Esophagus muscularis mucosa (tissue), 4 donors: ENCODE measurements at places on chromosomes 7 and 10. TPM values are rescaled to one million over a fixed set of nuclear protein-coding genes. Genes with fewer than 3 reads are reported as not detected.

DNA sequence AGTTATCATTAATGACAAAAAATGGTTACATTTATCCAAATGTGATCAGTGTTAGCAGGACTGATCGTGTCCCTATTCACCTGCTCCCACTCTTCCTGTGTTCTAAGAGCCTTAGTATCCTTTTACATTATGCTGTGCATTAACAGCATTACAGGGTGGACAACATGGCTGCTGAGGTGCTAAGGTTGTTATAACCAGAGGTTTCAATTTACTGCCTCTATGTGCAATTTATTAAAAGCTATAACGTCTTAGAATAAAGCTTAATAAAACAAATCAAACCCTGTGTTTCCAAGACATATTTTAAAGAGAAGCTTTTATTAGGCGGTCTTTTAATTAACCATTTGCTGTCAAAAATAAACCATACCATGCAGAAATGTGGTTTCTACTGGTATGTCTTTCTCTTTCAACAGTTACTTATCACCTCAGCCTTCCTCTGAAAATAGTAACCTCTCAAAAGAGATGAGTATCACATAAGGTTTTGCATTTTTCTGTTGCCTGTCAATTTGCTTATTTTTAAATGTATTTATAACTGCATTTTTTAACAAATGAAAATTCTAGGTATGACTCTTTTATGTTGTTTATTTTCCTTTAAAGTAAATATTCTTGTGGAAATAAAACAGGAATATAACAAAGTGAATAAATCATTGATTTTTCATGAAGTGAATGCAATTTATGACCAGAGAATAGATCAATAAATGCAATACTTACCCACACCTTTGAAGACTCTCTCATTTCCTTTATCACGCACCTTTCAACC is 849.8 kb upstream of the SORCS1 start:
- DNase-seq: no peak
- H3K27me3 ChIP-seq: no peaks in the 10 kb centered on the region
- H3K36me3 ChIP-seq: no peaks in the 10 kb centered on the region
- H3K27ac ChIP-seq: no peak overlapping the region

DNA sequence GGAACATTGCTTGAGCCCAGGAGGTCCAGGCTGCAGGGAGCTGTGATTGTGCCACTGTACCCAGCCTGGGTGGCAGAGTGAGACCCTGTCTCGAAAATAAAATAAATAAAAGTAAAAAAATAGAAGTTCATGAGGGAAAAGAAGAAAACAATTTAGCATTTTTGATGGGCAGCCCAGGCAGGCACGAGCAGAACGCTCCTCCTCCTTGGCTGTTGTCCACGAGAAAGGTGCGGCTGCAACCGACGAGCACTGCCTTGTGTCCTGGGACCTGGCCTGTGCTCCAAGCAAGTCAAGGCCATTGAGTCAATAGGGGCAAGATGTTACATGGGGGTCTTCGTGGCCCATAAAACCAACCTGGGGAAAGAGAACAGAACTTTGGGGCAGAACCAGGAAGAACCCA is 25.6 kb downstream of the EBF3 start:
- H3K36me3 ChIP-seq: no peaks in the 10 kb centered on the region
- H3K4me3 ChIP-seq: no peak overlapping the region
- no peak overlapping the region for H3K27ac ChIP-seq
- DNase-seq: no peak
- peaks cover 11% of the 10 kb centered on the region for H3K4me1 ChIP-seq

DNA sequence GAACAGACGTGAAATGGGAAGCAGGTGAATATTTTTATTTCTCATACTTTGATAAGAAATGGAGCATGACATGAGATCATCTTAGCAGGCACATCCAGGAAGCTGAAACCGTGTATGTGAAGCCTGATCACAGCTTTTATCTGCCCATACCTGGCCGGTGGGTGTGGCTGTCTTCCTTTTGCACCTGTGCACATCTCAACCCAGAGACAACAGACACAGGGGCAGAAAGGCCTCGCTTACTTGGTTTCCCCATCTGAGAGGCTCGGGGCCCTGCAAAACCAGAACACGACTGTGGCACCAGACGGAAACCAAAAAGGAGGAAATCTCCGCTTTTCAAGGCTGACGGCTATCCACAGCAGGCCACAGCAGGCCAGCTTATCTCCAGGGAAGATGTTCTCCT is 116.4 kb downstream of the TCERG1L start:
- H3K4me3 ChIP-seq: no peak overlapping the region
- H3K36me3 ChIP-seq: no peaks in the 10 kb centered on the region
- DNase-seq: no peak
- H3K4me1 ChIP-seq: no peaks in the 10 kb centered on the region
- H3K27me3 ChIP-seq: no peaks in the 10 kb centered on the region
- H3K27ac ChIP-seq: no peak overlapping the region

DNA sequence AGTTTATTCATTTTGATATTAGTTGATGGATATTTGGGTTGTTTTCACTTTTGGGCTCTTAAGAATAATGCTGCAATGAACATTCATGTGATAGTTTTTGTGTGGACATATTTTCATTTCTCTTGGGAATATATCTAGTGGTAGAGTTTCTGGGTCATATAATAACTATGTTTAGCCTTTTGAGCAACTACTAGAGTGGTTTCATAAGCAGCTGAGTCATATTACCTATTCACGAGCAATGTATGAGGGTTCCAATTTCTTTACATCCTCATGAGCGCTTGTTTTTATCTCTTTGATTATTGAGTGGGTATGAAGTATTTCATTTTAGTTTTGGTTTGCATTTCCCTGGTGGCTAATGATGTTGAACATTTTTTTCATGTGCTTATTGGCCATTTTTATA is 182.6 kb downstream of the PON1 start:
- H3K27me3 ChIP-seq: no peaks in the 10 kb centered on the region
- H3K4me3 ChIP-seq: no peak overlapping the region
- H3K4me1 ChIP-seq: no peaks in the 10 kb centered on the region
- DNase-seq: no peak
- no peaks in the 10 kb centered on the region for H3K36me3 ChIP-seq

GRCh38 chr7:45032421-45032820 is 32.4 kb downstream of the CCM2 start:
- DNase-seq: no peak
- H3K36me3 ChIP-seq: no peaks in the 10 kb centered on the region
- no peaks in the 10 kb centered on the region for H3K4me1 ChIP-seq
- no peak overlapping the region for H3K27ac ChIP-seq
- no peaks in the 10 kb centered on the region for H3K27me3 ChIP-seq
- H3K4me3 ChIP-seq: no peak overlapping the region

- no peaks in the 10 kb centered on the region for H3K4me1 ChIP-seq
- H3K27me3 ChIP-seq: no peaks in the 10 kb centered on the region
- DNase-seq: no peak
- H3K36me3 ChIP-seq: no peaks in the 10 kb centered on the region
- no peak overlapping the region for H3K27ac ChIP-seq
- H3K4me3 ChIP-seq: no peak overlapping the region
These were observed 50.4 kb upstream of the ENO4 start for GRCh38 chr10:116798859-116799258.

DNA sequence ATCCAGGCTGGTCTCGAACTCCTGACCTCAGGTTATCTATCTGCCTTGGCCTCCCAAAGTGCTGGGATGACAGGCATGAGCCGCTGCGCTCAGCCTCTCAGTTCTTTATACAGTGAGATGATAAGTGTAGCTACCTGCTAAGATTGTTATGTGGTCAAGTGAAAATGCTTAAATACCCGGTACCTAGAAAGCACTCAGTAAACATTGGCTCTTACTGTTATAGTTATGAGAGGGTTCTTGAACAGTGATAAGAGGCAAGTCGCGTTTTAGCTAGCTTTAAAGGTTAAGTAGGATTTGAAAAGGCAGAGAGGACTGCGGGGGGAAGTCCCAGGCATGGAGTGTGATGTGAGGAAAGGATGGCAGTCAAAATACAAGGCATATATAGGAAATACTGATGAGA is 4.5 kb downstream of the ZKSCAN1 start:
- DNase-seq: no peak
- no peaks in the 10 kb centered on the region for H3K27me3 ChIP-seq
- peak overlapping the region; percentile 1 for H3K27ac ChIP-seq
- H3K4me1 ChIP-seq: peaks cover 35% of the 10 kb centered on the region

GRCh38 chr10:61898435-61898778 is 3.1 kb upstream of the ARID5B start:
- no peaks in the 10 kb centered on the region for H3K27me3 ChIP-seq
- no peaks in the 10 kb centered on the region for H3K36me3 ChIP-seq
- no peak overlapping the region for H3K4me3 ChIP-seq
- H3K4me1 ChIP-seq: peaks cover 40% of the 10 kb centered on the region
- H3K27ac ChIP-seq: peak overlapping the region; percentile 43

GRCh38 chr10:80465839-80466590 is 11.9 kb downstream of the TSPAN14 start:
- peak overlapping the region; percentile 75 for H3K27ac ChIP-seq
- peaks cover 87% of the 10 kb centered on the region for H3K4me1 ChIP-seq
- H3K27me3 ChIP-seq: no peaks in the 10 kb centered on the region
- H3K36me3 ChIP-seq: peaks cover 24% of the 10 kb centered on the region

DNA sequence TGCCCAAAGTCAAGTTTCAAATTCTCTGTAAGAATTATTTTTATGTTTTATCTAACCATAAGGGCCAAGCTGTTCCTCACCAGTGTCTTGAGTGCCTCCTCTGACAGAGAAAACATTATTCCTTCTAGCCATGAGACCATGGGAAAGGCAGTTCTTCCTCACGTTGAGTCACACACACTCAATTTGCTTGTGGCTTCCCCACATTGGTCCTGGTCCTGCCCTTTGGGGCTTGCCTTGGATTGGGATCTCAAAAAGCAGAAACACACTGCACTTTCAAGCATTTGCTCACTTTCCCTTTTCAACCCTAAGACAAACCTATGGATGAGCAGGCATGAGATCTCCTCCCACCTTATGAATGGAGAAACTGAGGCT is 248.3 kb upstream of the IGFBP3 start:
- no peaks in the 10 kb centered on the region for H3K4me1 ChIP-seq
- no peaks in the 10 kb centered on the region for H3K27me3 ChIP-seq

GRCh38 chr7:44962483-44963251 is 16.1 kb downstream of the MYO1G start:
- no peaks in the 10 kb centered on the region for H3K27me3 ChIP-seq
- H3K4me1 ChIP-seq: peaks cover 14% of the 10 kb centered on the region
- DNase-seq: no peak
- H3K36me3 ChIP-seq: no peaks in the 10 kb centered on the region

The FKBP6 gene
- not detected for total RNA-seq

The MET gene
- 12.0 TPM for total RNA-seq

The ANAPC16 gene
- total RNA-seq: 149 TPM

The GPR26 gene
- not detected for total RNA-seq

The TAS2R5 gene
- 1.2 TPM for total RNA-seq
